OCI-LY7 (cell line): ENCODE measurements at places on chromosomes 1 and 21.

GRCh38 chr1:96596226-96596922 is 125.2 kb upstream of the PTBP2 start:
- DNase-seq, result peak; percentile 33

DNA sequence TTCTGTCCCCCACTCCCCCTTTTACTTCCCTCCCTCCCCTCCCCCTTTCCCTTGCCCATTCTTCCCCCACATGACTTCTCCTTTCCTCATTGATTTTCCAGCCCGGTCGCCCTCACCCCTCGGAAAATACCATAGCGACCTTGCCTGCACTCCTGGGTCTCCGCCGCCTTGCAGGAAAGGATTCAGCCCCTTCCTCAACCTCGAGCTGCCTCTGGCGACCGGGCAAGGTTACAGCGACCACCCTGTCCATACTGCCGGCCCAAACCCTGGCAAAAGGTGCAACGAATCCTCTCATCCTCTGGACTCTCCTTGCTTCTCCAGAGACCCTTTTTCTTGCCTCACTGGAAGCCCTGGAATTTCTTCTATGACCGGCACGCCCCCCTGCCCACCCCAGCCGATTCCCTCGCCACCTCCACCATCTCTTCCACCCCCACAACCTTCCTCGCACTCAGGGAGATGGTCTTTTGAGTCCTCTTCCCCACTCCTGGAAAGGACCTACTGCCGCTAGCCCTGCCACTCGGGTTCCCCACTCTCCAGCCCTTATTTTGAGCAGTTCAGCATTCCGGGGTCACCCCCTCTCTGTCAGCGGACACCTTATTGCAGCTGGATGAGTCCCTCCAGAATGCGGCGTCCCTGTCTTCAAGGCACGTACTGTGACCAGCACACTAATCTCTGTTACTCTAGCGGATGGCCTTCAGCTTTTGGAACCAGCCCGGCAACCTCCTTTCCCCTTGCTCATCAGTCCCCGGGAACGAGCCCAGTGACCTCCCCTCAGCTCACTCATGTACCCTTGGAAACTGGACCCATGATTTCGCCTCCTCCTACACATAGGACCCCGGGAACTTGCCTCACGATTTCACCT is 846 bp downstream of the NSUN4 start:
- no peak for DNase-seq

DNA sequence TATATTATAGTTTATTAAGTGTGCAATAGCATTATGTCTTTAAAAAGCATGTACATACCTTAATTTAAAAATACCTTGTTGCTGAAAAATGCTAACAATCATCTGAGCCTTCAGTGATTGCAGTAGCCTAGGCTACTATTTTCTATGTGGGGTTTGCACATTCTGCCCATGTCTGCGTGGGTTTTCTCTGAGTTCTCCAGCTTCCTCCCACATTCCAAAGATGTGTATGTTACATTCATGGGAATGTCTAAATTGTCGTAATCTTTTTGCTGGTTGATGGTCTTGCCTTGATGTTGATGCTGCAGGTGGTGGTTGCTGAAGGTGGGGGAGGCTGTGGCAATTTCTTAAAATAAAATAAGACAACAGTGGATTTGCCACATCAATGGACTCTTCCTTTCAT is 12.5 kb downstream of the AADACL3 start:
- DNase-seq, result no peak

DNA sequence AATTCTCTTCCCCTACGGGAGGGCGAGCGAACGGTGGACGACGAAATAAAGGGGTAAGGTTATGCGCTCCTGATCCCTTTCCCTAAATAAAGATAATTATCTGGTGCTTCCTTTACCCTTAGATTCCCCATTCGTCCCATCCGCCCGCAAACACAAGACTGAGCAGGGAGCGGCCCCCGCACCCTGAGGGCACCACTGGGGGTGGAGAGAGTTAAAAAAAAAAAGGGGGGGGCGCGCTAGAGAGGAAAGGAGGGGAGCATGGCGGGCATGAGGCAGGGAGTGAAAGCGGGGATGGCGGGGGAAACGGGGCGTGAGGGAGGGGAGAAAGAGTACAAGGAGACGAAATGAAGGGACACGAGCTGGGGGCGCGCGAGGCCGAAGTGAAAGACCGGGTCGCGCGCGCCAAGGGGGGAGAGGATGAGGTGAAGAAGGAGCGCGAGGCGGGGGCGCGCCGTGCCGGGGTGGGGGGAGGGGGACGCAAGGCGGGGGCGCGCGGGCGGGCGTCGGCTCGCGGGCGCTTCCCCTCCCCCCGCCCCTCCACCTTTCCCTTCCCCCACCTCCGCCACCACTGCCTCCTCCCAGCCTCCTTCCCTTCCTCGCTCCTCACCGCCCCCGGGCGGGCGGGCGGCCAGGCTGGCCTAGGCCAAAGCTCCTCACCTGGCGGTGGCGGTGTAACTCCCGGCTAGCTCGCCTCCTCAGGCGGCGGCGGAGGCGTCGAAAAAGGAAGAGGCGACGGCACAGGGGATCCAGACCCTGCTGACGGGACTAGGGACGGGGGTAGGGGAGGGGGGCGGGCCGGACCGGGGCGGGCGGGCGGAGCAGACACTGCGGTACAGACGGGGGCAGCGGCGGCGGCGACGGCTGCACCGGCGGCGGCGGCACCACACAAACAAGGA is 448 bp downstream of the GATAD2B start:
- peak; percentile 88 for DNase-seq

GRCh38 chr1:232249339-232249738 is 380.6 kb downstream of the SIPA1L2 start:
- DNase-seq, result no peak

DNA sequence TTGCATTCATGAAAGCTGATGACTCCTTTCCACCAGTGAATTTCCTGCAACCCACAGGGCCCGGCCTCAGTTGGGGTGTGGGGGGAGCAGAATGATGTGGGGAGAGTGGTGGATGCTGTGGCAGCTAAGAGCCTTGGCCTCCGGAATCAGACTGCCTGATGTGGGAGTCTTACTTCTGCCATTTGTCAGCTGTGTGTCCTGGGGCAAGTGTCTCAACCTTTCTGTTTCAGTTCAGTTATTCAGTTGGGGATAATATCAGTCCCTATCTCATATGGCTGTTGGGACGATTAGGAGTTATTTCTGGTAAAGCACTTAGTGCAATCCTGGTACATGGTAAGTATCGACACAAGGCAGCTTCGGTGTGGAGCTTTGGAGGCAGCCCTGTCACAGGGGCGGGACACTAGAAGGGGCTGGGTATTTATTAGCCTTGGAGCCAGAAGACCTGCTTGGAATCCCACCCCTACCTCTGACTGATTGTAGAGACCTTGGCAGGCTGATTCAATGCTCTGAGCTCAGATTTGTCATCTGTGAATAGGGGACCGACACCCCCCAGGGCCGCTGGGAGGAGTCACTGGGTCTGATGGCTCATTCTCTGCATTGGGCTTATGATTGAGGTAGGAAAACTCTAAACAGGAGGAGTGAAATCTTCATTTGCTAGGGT is 19.6 kb downstream of the ARHGEF10L start:
- no peak for DNase-seq

- DNase-seq, result no peak
Observed at GRCh38 chr21:29501451-29501850, 202.7 kb downstream of the BACH1 start.

DNA sequence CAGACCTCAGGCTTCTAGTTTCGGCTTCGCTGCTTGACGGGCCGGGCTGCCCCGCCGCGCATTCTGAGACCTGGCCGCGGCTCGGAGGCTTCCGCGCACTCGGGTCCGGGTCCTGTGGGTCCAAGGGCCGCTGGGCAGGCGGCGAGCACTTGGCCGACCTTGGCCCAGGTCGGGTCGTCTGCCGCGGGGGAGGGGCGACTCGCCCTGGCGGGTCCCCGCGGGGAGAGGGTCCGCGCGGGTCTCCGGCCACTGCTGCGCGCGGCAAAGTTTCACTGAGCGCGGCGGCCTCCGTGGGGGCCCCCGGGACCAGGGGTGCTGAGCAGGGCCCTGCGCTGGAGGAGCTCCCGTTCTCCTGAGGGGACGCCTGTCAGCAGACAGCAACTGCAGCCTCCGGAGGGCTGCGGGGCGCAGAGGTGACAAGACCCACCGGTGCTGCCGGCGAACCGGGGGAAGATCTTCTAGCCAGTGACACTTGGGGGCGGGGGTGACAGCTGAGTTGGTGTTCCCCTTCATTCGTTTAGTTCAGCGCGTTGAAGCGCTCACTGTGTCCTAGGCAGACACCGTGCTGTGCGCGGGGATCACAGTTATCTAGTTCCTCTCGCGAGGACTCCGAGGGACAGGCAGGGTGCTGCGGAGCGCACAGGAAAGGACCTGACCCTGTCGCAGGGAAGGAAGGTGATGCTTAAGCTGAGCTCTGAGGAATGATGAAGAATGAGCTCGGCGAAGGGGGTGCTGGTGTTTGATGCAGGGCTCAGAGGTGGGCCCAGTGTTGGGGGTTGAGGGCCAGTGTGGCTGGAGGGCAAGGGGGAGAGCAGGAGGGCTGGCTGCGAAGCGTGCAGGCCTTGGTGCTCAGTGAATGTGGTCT is 725 bp downstream of the MTFR1L start:
- peak; percentile 89 for DNase-seq

- no peak for DNase-seq
Observed at GRCh38 chr1:119953266-119953998, 57.1 kb upstream of the ADAM30 start.

DNA sequence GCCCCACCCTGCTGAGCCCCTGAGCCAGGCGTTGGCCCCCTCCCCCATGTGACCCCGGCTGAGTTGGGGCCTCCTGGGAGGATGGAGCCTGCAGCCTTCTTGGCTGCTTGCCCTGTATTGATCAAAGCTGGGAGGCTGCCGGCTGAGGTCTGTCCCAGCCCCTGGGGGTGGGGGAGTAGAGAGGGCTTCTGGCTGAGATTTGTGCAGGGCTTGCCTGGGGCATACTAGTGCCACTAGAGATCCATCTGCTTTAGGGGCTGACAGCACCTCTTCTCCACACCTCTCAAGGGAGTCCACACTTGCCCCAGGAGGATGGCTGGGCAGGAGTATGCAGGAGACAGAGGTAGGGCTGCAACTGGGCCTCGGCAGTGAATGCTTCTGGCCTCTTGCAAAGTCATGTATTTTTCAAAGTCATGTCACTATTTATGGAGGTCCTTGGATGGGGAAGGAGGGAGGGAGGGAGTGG is 53.6 kb upstream of the SSBP3 start:
- no peak for DNase-seq

DNA sequence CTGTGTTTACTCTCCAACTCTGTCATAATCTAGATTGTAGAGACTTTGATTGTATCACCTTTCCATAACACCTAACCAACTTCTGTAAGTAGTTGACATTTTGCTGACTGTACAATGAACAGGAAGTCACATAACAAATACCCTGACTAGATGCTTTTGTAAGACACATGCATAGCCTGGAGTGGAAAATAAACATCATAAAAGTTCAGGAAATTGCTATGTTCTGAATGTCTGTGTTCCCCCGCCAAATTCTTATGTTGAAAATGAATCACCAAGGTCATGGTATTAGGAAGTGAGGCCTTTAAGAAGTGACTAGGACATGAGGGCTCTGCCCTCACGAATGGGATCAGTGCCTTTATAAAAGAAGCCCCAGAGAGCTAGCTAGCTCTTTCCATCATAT is 40.4 kb upstream of the ZSWIM5 start:
- no peak for DNase-seq

- DNase-seq, result no peak
Observed at GRCh38 chr21:41164981-41165655, 2.8 kb upstream of the BACE2 start.

- DNase-seq, result no peak
Observed at GRCh38 chr1:99529002-99529401, 116.9 kb upstream of the PALMD start.

- DNase-seq, result no peak
Observed at GRCh38 chr1:185110145-185110544, 46.6 kb downstream of the TRMT1L start.

GRCh38 chr21:33789697-33790096 is 125.9 kb downstream of the ATP5PO start:
- no peak for DNase-seq

GRCh38 chr1:36306210-36306901 is at the start of gene SH3D21:
Gene SH3D21, plus strand, starts transcription at chr1:36306368. Its CDS starts 53 bp downstream, at chr1:36306421.
- peak; percentile 61 for DNase-seq

DNA sequence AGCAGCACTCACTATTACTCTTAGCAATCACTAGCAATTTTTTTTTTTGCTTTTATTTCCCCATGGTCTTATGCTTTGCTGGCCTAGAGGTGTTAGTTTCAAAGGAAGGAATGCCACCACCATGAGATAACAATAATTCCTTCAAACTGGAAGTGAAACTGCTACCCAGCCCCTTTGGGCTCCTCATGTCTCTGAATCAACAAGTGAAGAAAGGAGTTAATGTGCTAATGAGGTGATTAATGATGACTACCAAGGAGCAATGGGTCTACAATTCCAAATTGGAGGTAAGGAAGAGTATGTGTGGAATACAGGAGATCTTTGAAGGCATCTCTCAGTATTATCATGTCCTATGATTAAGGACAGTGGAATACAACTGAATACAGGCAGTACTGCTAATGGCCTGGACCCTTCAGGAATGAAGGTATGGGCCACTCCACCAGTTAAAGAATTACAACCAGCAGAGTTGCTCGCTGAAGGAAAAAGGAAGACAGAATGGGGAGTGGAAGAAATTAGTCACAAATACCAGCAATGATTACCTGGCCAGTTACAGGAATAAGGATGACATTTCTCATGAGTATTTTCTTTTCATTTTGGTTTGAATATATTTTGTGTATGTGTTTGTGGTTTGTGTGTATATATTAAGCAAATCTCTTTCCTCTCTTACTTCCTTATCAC is 652.9 kb downstream of the ADGRL2 start:
- no peak for DNase-seq

GRCh38 chr1:240776237-240776636 is 164.3 kb upstream of the GREM2 start:
- DNase-seq, result no peak

- no peak for DNase-seq
Observed at GRCh38 chr1:182246783-182247182, 144.8 kb downstream of the GLUL start.

DNA sequence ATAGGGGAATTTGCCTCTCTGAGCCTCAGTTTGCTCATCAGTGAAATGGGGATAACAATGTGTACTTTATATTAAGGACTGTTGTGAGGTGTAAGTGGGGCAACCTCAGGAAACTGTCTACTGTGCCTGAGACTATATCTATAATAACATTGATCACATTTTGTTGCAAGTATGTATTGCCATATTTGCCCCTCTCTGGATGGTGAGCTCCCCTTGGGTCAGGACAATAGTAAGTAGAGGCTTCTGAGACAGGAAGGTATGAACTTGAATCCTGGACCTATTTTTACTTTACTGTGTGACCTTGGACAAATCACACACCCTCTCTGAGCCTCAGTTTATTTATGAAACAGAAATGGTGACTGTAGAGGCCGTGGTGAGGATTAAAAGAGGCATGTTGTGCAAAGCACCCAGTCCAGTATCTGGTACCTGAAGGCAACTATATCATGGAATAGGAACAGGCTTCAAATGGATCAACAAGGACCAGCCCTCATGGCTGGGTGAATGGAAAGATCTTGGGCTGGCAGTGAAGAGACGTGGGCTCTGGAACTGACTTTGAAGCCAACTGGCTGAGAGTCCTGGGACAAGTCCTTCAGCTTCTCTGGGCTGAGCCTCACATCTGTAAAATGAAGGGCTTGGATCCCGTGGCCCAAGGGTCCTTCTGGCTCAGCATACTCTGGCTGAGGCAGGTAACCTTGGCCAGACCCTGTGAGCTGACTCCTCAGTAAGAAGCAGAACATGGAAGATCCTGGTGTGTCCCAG is 35.0 kb upstream of the ID3 start:
- no peak for DNase-seq
